Stimulated activated CD4-positive, alpha-beta T cell treated with anti-CD3 and anti-CD28 coated beads, Interleukin-1b, Interleukin-23, amount 100 ng/mL, for 1 hour (primary cell): ENCODE measurements at places on chromosomes 1 and 21.

- DNase-seq = no peak
These were observed 257.7 kb downstream of the ATG4C start for GRCh38 chr1:63041660-63042059.

DNA sequence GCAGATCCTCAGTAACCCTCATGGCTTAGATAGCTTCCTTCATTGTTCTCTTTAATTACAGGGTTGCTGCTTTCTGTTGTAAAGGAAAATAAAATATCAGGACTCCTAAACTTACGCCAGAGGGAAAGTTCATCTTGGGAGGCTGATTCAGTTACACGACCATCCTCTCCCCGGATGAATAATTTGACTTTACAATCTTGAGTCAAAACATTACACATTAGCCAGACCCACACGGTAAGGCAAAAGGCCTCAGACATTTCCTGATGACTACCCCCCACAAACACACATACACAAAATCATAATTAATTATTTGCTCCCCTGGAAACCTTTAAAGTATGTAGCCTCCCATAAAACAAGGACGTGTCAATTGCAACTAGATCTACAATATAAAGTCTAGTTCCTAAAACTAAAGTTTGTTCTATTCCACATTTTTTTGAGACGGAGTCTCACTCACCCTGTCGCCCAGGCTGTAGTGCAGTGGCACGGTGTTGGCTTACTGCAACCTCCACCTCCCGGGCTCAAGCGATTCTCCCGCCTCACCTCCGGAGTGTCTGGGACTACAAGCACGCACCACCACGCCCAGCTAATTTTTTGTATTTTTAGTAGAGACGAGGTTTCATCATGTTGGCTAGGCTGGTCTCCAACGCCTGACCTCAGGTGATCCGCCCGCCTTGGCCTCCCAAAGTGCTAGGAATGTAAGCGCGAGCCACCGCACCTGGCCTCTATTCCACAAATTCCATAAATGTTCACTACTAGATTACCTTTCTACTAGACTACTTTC, 830 bp upstream of the PRDX1 start:
- DNase-seq = no peak

DNA sequence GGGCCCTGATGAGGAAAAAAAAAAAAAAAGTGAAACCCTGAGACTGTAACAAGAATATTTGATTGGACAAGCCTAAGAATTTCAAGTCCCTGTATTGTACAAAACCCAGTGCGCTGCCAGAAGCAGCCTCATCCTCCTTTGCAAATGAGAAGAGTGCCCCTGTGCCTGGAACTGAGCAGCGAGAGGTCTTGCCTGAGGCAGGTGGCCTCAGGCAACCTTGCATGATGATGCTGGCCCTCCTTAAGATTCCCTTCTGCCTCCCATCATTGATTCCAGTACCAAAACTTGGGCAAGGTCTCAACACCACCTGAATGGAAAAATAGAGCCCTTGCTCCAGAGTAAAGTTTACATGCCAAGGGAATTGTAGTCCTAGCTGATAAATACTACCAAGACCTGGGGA, 129.6 kb upstream of the RAB4A start:
- no peak for DNase-seq

DNA sequence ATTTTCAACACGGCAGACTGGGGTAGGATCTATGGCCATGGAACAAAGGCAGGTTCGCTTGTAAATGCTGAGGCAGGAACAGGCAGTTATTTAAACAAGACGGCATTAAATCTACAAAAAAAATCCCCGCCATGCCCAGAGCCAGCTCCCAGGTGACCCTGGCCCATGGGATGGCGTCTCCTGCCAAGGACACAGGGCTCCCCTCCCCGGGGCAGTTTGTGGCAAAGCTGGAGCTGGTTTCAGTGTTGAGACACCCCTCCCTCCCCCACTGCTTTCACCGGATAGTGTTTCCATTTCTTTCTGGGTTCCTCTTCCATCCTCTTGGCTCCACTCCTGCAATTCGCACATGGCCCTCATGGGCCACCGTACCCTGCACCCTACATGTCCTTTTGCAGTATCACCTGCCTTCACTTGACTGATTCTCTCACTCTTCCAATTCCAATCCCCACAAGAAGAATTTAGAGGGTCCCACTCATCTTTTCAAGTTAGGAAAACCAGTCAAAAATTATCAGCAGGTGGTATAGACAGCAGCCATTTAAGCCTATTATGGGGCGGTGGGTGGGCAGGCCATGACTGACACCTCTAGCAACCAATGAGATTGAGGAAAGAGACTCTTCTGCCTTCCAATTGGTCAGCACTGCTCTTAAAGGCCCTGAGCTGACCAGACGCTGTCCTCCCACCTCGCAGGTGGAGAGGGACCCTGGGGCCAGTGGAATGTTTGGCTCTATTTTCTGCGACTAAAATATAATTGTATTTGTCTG, 52.0 kb downstream of the OLIG1 start:
- DNase-seq = no peak

GRCh38 chr1:227942021-227942715, 5.6 kb downstream of the WNT9A start:
- no peak for DNase-seq

DNA sequence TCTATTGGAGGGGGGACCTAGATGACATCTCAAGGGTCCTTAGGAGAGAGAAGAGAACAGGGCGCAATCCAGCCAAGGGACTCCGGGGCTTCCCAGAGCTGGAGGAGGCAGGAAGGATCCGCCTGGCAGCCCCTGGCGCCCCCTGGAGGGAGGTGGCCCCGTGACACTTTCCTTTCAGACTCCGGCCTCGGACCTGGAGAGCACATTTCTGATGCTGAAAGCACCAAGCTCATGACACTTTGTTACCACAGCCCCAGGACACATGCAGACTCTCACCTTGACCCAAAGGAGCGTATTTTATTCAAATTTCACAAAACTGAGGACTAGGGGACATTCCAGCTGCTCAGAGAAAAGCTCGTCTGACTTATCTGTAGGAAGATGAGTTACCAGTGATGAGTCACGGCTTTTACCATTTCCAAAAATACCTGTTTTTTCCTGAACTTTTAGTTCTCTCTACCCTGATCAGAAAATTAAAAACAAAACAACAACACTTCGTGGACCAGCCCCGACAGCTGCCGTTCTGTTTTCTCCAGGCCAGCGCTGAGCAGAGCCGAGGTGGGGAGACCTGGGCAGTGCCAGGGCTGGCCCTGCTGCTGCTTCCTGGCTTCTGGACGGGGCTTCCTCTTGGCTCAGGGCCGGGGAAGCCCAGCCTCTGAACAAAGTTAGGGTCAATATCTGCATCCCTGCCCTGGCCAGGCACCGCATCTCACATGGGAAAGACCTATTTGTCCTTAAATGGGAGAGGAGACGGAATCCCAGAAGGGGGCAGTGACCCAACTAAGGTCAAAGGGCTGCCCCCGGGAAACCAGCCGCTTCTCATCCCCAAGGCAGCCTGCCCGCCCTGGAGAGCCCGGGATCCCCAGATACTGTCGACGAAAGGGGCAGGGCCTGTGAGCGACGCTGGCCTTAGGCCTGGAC, 21.6 kb upstream of the POFUT2 start:
- DNase-seq = no peak

GRCh38 chr1:6506210-6507036, 15.0 kb upstream of the PLEKHG5 start:
- DNase-seq = no peak

DNA sequence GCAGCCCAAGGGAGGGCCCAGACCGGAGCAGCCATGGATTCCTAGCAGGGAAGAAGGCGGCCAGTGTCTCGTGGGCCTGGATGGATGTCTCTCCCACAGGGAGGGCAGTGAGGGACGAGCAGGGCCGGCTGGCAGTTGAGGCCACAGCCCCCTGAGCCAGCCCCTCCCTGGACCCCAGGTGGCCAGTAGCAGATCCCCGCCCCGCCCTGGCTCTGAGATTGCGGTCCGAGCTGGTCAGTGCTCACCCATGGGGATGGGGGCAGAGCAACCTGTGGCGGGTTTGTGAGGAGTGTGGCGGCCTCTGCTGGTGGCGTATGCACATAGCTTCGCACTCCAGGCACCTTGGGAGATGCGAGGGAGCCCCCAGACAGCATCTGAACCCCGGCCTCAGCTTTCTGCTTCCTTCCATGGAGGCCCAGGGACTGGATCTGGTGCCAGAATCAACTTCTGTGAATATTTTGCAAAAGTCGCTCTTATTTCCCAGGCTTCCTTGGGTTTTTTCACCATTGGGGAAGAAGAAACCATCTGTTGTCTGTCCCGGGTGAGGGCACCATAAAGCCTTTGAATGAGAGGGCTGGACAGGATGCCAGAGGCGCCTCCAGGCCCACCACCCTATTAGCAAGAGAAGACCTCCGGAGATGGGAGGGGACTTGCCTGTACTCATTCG, 8.4 kb upstream of the KCNN3 start:
- DNase-seq = peak; percentile 66

GRCh38 chr1:51666478-51666877, 49.6 kb downstream of the OSBPL9 start:
- no peak for DNase-seq

DNA sequence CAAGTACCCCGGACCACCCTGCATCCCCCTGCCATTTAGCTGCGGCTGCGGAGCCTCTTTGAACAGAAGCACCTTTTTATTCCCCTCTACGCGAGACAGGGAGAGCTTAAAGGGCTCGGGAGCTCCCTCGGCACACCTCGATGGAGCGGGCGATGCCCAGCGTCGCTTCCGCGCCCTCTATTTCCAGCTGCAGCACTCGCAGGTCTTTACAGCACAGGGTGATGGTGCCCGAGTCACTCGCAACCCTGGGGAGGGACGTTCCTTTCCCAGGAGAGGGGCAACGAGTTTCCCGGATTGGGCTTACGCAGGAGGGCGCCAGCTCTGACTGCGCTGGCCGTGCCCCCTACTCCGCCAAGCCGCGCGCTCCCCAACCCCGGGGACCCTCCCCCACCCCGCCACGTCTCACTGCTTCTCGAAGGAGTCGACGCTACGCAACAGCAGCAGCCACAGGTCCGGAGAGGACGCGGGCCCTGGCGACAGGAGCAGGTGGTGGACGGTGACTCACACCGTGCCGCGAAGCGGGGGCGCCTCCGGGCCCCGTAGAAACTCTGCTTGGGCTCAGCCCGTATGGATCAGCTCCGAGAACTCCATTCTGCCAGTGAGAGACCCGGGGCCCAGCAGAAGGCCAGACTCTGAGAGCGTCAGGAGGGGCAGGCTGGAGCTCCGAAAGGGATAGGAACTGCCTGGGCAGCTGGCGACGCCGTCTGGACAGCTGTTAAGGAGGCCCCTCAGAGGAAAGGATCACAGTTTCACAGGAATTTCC, 5.8 kb upstream of the FAM167B start:
- DNase-seq = no peak

GRCh38 chr1:211336161-211336560, 9.5 kb downstream of the TRAF5 start:
- no peak for DNase-seq
